Ascending aorta (tissue), 2 donors: ENCODE measurements at places on chromosomes 3 and 15.

GRCh38 chr3:45927881-45928280 is 15.4 kb upstream of the CXCR6 start:
- DNase-seq, result no peak

- no peak for DNase-seq
These were observed 217.8 kb upstream of the EOMES start for GRCh38 chr3:27939940-27940339.

DNA sequence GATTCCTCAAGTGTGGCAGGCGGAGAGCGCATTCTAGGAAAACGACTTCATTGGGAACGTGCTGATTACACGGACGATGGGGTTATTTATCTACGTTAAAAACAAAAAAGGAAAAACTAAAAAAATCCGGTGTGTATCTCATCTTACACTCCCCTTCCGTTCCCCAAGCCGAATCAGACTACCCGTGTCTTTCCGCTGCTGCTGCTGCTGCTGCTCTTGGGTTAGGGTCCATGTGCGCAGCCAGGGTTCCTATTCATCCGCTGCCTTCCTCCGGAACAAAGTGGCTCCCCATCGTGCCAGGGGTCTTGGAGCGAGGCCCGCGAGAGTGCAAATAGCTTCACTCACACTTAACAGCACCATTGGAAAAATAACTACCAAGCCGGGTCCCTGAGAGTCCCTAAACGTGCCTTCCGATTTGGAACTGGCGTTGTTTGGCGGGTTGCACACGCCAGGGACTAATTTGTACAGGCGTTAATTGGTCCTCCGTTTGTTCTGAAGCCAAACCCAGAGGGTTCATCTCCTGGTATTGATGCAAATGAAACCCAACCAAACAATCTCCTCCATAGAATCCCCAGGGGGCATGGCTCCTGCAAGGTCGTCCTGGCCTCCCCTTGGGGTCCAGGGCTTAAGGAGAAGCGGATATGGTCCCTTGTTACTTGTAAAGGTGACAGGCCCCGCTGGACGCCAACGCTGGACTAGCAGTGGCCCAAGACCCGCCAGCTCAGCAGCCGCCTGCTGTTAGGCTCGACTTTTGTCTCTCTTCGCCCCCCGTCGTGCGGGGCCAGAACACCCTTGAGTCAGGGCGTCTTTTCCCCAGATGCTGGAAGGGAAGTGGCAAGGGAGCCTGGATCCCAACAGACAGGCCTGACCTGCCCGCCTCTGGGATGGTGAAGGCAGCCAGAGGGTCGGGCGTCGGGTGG is 11.0 kb upstream of the ONECUT1 start:
- no peak for DNase-seq

- DNase-seq, result no peak
These were observed 598.3 kb downstream of the SI start for GRCh38 chr3:164479978-164480377.

- peak; percentile 85 for DNase-seq
These were observed 1.2 kb downstream of the B2M start for GRCh38 chr15:44712346-44713005.

DNA sequence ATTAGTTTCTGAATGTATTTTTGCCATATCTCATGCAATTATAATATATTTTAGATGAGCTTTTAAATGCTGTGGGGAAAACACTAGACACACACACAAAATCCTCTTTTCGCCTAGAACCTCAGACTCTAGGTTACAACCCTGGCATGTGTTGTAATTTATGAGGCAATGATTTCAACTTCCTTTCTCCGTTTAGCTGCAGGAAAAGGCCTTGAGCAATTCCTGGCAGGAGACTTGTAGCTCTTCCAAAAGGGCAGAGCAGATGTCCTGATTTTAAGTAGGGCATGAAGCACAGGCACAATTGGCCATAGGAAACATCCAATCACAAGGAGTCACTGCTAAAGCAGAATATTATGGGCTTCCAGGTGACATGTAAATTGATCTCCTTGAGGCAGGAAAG is 82.0 kb downstream of the GPR156 start:
- DNase-seq, result no peak
